ENCODE measurements at places on chromosomes 7 and 10.

- DNase-seq = peak; percentile 75
- H3K4me1 ChIP-seq = peaks cover 14% of the 10 kb centered on the region
- peak within 1 kb of the TSS; percentile 70 for H3K4me3 ChIP-seq
- H3K36me3 ChIP-seq = no peaks in the 10 kb centered on the region
- peaks cover 11% of the 10 kb centered on the region for H3K27me3 ChIP-seq
Measured at GRCh38 chr10:121598263-121599249, at the start of gene FGFR2. TSS of gene FGFR2 (minus strand) at chr10:121598444. CDS start at chr10:121593817, 4,627 bp downstream.

DNA sequence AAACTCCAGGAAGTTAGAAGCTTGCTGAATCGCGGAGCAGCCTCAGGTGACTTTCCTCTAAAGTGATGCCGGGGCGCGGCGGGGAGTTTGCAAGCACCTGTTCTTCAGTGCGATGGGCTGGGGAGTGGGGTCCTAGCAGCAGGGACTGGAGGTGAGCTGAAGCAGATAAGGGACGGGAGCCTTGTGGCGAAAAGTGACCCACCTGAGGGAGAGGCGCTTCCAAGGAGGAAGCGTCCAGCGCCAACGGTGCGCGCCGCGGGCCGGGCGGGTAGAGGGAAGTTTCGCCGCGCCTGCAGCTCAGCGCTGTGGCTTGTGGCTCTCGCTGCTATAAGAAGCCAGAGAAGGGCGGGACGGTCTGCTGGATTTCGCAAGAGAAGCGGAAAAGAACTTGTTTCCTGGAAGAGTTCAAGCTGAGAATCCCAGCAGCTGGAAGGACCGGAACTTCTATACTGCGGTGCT lies at the start of gene STEAP4:
Gene STEAP4, minus strand, starts transcription at position 305 of the 459 bp plus-strand sequence. CDS start 22,625 bp downstream, outside the sequence.
- peak; percentile 83 for DNase-seq
- peaks cover 15% of the 10 kb centered on the region for H3K4me1 ChIP-seq
- peak within 1 kb of the TSS; percentile 55 for H3K4me3 ChIP-seq
- H3K27me3 ChIP-seq = peaks cover 18% of the 10 kb centered on the region

GRCh38 chr7:37918526-37918925 lies 1.9 kb upstream of the SFRP4 start:
- H3K27ac ChIP-seq = no peak overlapping the region
- H3K4me3 ChIP-seq = no peak overlapping the region
- H3K36me3 ChIP-seq = peaks cover 1% of the 10 kb centered on the region
- DNase-seq = no peak

DNA sequence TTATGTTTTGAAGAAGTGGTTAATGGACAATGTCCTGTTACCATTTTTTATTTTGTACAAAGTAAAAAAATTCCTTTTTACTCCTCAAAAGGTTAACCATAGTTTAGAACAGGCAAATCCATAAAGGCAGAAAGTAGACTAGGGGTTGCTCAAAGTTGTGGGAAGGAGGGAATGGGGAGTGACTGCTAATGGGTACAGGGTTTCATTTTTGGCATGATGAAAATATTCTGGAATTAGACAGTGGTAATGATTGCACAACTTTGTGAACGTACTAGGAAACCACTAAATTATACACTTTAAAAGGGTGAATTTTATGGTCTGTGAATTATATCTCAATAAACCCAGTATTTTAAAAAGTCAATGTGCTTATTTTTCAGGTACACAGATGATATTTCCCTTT lies 35.4 kb upstream of the CDK14 start:
- no peak overlapping the region for H3K4me3 ChIP-seq
- H3K36me3 ChIP-seq = no peaks in the 10 kb centered on the region
- no peaks in the 10 kb centered on the region for H3K27me3 ChIP-seq
- no peaks in the 10 kb centered on the region for H3K4me1 ChIP-seq
- no peak overlapping the region for H3K27ac ChIP-seq
